ENCODE measurements at places on chromosomes 1 and 21.

GRCh38 chr1:207321790-207322645 is 540 bp downstream of the CD55 start:
- DNase-seq = peak; percentile 65

DNA sequence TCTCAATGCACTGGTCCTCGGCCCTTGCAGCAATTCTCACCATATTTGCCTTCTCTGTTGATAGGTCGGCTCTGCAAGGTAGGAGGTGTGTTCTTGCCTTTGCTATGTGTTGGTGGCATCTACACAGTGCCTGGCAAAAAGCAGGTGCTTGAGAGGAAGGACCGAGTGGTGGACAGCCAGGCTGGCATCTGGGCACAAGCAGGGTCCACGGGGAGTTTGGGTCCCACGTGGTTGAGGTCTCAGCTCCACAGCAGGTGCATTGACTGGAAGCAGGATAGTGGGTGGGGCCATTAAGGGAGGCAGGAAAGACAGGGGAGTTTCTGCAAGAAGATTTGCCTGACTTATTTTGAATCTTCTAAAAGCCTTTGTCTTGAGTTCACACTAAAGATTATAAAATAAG is 81.2 kb upstream of the WNT4 start:
- DNase-seq = no peak

GRCh38 chr21:36628761-36629460 is 70.0 kb upstream of the SIM2 start:
- no peak for DNase-seq

DNA sequence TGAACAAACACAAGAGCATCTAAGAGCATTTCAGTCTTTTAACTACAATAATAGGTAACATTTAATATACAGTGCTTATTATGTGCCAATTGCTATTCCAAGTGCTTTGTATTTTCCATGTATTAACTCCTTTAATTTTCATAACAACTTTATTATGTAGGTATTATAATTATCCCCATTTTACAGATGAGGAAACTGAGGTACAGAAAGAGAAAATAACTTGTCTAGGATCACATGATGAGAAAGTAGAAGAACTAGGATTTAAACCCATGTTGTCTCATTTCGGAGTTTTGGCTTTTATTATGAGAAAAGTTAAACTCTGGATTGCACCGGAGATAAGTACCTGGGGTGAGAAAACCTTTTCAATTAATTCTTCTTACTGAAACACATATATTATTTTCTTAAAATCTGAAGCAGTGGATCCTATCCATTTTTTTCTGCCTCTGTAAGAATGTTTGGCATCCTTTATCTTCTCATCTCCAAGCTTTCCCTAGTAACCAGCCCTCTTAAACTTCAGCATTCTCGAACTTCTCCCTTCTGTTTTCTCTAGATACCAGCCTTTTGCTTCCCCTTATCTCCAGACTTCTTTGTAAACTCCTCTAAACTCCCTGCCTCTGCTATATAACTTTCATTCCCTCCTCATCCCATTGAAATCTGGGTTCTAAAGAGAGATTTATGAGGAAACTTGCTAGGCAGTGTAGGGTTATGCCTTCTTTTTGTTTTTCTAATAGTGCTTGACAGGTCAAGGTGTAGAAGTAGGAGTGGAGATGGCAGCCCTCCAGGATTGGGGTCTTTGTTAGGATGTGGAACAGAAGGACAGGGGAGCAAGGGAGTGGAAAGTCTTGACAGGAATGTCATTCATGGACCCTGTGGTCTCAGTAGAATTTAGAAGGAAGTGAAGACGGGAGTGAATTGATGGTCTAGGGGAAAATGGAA is 28.3 kb downstream of the POU2F1 start:
- DNase-seq = peak; percentile 83

- DNase-seq = no peak
These were observed 2.2 kb downstream of the TNFRSF4 start for GRCh38 chr1:1211541-1212441.

DNA sequence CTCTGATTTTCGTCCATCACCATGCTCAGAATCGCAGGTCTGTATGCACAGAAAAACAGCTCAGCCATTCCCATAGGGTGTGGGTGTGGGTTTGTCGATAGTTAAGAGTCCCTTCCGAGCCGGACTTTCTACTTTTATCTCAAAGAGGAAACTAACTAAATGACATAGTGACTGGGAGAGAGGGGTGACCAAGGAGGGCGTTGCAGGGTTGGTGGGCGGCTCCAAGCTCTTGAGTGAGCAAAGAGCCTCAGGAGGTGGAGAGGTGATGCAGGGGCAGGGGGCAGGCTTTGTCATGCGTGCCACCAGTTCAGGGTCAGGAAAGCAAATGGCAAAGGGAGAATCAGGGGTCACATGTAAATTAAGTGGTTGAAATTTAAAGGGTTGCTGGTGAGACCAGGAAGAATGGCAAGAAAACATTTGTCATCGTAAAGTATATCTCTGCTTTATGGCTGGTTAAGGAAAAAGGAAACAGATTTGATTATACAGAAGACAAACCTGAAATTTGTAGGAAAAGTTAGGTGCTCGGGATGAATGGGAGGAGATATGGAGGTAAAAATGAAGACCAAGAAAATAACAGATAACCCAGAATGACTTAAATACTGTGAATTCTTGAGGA is 249.0 kb downstream of the SETD4 start:
- no peak for DNase-seq

DNA sequence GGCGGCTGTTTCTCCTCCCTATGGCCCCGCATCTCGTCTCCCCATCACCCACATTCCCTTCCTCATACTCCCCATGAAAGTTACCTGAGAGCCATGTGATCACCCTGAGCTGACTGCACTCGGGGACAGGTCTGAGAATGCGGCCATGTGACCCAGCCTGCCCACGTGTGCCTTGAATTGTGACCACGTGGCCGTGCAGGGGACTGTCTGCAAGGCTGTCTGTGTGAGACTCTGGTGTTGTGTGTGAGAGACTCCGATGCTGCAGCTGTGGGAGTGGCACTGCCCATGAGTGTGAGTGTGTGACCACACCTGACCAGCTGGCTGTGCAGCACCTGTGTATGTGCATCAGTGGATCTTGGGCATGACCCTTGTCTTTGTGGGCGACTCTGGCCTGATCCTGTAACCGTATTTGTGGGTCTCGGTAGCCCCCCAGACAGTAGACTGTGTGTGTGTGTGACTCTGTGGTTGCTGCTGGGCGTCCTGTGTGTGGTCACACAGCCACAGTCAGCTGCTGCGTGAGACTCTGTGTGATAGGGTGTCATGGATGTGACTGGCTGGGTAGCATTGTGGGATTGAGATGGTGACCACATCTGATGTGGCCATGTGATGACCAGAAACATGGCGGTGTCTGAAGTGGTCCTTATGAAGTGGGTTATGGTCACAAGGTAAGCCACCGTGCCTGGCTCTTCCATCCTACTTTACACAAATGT is 56.8 kb upstream of the KDM4A start:
- no peak for DNase-seq

- no peak for DNase-seq
These were observed 295.4 kb downstream of the CTH start for GRCh38 chr1:70706381-70707037.

GRCh38 chr1:73176902-73177301 is 894.6 kb upstream of the NEGR1 start:
- no peak for DNase-seq

Data from OCI-M1 (cell line).